Stimulated activated CD8-positive, alpha-beta memory T cell treated with anti-CD3 and anti-CD28 coated beads, Interleukin-7, amount 100 ng/mL, for 48 hours (primary cell): ENCODE measurements at places on chromosomes 11 and 22.
A peak's percentile ranks its signal among the peaks of the same experiment; 100 is the strongest.

- no peak for DNase-seq
Measured at GRCh38 chr11:73267122-73267846, 4.9 kb upstream of the P2RY6 start.

DNA sequence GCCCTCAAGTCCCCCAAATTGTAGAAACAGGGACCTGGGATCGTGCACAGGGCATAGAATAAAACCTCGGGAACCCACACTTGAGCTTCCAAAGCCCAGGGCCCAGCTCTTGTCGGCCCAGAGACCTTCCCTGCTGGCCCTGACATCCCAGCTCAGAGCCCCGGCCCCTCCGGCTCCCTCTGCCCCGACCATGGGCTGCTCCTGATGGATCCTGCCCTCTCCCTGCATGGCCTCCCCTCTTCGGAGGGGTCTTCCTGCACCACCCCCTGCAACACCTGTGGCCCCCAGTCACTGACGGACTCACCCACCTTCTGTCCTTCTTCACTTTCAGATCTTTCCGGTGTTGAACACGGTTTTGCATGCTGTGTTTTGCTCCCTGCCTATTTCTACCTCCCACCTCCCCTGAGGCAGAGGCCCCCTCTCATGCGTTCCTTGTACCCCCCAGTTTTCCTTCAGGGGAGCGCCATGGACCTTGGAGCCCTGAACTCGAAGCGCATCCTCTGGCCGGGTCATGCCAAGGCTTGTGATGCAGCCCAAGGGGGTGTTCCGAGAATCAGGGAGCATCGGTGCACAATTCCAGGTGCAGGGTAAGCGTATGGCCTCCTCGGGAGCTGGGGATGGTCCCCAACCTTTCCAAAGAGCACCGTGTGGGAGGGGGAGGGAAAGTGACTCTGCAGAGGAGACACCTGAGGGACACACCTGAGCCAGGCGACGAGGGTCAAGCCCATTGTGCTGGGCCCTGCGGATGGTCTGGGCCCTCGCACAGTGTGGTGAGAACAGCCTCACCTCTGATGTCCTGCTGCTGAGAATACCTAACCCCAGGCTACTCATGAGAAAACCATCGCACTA lies 666.4 kb downstream of the BRD1 start:
- no peak for DNase-seq

DNA sequence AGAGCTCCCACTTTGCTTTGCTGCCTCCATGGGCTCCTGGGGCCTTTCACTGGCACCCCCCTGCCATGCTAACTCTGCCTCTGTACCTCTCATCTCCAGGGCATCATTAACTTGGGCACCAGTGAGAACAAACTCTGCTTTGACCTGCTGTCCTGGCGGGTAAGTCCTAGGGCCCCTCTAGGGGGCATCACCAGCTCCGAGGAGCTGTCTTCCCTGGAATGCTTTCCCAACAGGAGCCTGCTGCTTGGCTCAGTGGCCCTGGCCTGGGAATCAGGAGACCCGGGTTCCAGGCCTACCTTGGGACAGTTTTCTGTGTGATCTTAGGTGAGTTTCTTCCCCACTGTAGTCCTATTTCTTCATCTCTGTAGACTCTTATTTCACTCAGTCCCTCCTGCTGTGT lies 5.1 kb downstream of the ACCS start:
- no peak for DNase-seq

DNA sequence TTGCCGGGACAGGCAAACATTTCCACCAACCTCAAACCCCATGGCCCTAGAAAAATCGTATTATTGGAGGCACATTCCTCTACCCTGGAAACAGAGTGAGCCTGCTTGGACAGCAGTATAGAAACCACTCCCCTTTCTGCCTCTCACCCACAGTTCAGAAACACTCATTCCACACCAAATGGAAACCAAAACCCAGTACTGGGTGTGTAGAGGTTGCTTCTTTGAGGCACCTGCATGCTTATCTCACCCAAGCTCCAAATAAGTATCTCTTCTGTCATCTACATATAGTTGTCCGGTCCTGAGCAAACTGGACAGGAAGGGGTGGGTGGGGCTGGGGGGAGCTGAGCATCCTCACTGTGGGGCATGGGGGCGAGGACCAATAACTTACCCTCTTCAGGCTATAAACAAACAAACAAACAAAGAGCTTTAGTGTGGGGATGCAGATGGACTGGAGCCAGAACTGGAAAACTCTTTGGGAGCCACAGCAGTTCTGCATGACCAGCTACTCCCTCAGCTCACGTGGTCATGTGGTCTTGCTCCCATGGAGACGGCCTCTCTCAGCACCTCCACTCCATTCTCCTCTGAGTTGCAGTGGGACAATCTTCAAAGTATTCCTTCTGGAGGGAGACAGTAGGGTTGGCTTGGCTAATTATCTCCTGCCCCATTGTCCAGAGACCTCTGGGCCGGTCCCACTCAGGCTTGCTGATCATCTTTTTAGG lies 1.0 kb upstream of the PLAAT2 start:
- peak; percentile 14 for DNase-seq

DNA sequence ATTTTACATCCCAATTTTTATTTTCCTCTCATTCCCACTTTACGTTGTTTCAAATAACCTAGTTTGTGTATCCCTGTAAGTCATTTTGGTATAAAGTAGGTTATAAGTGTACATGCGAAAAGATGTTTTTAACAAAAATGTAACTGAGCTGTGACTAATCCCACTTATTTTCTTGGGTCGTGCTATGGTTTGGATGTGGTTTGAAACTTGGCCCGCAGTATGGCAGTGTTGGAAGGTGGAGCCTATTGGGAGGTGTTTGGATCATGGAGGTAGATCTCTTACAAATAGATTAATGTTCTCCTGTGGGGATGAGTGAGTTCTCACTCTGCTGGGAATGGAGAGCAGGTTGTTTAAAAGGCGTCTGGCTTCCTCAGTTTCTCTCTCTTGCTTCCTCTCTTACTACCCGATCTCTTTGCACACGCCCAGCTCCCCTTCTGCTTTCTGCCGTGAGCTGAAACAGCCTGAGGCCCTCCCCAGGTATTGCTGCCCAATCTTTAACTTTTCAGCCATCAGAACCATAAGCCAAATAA lies 7.2 kb downstream of the RPL27A start:
- DNase-seq: no peak

GRCh38 chr11:1882265-1883238 lies 9.1 kb downstream of the PRR33 start:
- DNase-seq: peak; percentile 59

GRCh38 chr22:30435674-30436126 lies 10.1 kb downstream of the MTFP1 start:
- DNase-seq: peak; percentile 50

DNA sequence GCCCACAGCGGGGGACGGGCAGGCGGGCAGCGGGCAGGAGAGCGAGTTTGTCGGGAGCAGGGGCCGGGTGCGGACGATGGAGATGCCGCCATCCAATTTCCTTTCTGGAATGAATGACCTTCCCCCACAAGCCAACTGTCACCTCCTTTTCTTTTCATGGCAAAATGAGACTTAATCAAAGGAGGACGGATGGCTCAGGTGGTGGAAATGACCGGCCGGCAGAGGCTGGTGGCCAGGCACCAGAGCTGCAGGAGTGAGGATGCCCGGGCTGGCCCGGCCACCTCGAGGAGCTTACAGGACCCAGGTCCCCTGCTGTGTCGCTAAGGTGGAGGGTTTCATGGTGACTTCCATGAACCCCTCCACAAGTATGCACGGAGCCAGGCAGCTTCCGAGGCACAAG lies 11.7 kb downstream of the SHISAL1 start:
- DNase-seq: no peak

DNA sequence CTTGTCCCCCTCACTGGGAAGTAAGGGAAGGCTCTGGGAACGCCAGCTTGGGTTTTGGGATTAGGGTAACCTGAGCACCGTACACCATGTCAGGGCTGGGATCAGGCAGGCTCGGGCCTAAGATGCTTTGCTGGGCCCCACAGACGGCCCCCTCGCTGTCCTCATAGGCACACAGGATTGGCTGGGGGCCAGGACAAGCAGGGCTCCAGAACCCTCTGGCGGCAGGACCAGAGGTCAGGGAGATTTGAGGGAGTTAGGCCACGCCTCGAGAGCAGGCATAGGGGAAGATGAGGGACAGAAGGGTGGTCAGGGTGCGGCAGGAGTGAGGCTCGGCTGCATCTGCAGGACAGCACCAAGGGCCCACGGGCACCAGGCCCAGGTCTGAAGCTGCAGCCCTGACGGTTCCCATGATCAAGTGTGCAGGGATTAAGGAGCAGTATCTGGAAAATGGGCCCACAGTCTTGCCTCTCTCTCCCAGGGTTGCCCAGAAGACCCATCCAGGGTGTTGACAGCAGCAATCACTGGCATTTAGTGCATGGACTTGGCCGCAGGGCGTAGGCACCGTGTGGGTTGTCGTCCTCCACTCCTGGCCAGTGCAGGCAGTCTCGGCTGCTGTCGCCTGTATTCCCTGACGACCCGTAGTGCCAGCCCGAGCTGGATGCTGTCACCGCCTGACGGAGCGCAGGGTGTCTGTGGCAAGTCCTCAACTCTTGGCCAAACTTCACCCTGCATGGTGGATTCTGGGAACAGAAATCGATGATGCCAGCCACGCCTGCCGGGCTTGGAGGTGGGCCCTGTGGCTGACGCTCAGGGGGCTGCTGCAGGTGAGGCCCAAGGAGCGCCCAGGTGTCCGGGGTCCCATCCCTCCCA lies 15.7 kb upstream of the GNB1L start:
- DNase-seq: no peak

DNA sequence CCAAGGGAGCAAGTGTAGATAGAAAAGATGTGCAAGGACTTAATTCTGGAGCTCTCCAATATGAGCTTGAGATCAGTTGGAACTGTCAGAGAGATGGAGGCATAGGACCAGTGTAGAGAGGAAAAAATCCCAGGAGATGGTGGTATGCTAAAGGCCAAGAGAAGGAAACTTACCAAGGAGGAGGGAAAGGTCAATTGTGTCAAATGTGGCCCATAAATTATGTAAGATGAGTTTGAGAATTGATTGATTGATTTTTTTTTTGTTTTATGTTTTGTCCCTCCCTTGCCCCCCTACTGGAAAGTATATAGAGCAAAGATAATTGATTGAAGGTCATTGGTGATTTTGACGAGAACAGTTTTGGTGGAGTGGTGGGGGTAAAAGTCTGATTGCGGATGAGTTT lies 2.8 kb upstream of the USP2 start:
- no peak for DNase-seq

DNA sequence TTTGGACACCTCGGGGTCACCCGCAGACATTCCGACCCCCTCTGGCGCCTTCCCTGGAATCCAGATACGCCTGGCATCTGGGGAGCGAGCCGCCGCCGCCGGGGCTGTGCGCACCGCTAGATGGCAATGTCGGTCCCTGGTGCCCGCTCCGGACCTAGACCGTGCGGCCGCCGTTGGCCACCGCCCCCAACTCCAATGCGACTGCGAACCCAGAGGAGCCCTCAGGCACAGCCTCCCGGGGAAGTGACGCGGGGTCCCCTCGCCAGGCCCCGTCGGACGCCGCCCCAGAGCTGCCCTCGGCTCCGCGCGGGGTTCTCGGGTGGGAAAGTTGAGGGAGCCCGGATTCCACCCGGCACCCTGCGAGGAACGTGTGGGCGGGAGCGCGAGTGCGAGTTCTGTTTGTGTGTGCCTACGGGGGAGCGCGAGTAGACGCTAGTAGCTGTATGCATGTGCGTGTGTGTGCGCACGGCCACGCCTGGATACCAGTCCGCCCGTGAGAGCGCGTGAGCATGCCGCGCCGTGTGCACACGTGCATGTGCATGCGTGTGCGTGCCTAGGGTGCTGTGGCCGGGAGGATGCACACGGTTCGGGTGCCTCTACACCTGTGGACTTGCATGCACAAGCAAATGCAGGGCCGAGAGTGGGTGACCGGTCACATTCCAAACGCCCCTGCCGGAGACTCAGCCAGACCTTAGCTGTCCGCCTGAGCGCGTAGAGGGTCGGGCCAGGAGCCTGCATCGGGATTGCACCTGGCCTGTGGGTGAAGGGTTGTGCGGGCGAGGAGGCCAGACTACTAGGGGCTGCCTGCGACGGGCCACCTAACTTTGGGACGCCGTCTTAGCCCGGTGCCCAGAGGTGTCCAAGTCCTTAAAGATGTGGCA lies 1.9 kb downstream of the CHRM4 start:
- no peak for DNase-seq

GRCh38 chr22:17754233-17754925 lies 19.9 kb downstream of the BID start:
- DNase-seq: no peak

DNA sequence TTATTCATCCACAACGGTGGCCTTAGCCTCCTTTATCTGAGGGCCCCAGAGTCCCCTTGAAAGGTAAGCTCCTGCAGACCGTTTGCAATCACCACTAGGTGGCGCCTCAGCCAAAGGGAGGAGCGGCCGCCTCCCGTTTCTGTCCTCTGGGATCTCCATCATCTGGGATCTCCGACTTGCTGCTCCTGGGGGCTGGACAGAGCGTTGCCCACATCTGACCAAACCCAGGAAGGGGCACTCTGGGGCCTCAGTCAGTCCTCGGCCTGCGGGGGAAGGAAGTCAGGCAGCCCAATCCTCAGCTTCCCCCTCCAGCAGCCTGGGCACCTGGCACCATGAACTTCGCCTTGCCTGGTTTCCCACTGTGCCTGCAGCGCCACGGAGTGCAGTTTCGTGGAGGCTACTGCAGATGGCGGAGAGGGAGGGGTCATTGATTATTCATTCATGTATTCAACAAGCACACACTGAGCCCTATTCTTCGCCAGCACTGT lies 23.5 kb downstream of the TP53I11 start:
- DNase-seq: no peak

DNA sequence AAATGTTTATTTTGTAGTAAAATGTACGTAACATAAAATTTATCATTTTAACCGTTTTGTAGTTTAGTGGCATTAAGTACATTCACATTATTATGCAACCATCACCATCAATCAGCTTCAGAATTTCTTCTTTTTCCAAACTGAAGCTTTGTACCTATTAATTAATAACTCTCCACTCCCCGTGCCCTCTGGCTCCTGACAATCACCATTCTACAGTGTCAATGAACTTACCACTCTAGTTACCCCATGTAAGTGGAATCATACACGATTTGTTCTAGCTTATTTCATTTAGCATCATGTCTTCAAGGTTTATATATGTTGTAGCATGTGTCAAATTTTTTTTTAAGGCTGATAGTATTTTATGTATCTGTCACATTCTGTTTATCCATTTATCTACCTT lies 9.7 kb downstream of the TBCEL start:
- no peak for DNase-seq

DNA sequence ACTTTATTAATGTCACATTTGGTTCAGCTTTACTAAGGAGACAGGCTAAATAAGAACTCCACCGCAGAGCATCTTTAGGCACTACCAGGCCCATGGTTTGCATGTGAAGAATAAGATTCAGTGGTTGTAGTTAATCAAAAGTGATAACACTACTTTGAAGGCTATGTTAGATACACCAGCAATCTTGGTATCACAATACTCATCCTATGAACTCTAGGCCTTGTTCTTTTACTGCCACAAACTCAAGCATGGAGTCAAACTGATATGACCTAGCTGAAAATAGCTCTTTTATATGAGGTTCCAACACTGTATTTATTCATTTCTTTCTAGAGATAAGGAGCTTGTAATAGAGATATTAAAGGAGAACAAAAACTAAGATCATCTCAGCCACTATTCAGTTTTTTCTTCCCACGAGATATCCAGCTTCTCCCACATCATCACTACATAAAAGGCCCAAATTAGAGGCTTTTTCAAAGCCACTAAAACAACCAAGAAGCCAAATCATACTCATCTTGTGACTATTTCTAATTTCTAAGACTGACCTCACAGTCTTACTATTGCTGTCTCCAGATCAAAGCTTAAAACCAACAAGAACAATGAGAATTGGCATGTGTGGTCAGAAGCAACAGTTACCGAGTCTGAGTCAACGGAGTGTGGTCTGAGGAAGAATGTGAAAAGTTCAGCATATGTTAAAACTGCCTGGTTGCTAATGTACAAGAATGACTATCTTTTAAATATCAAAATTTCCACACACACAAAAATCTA lies 25.1 kb upstream of the GUCY1A2 start:
- no peak for DNase-seq
